ENCODE measurements at places on chromosomes 5 and 9.

DNA sequence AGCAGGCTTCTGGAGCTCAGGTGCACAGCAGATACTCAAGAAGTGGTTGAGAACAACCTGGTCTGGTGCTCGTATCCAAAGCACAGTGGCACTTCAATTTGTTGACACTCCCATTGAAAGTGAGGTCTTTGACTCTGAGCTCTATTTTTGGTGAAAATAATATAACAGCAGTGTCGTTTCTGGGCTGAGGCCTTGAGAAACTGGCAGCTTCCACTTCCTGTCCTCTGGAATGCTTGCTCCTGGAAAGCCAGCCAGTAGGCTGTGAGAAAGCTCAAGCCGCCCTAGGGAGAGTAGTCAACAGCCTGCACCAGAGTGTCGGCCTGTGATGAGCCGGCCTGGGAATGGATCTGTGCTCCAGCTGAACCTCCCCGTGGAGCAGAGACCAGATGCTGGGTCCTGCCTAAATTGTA lies 6.8 kb upstream of the SUSD3 start:
- no peak for DNase-seq

DNA sequence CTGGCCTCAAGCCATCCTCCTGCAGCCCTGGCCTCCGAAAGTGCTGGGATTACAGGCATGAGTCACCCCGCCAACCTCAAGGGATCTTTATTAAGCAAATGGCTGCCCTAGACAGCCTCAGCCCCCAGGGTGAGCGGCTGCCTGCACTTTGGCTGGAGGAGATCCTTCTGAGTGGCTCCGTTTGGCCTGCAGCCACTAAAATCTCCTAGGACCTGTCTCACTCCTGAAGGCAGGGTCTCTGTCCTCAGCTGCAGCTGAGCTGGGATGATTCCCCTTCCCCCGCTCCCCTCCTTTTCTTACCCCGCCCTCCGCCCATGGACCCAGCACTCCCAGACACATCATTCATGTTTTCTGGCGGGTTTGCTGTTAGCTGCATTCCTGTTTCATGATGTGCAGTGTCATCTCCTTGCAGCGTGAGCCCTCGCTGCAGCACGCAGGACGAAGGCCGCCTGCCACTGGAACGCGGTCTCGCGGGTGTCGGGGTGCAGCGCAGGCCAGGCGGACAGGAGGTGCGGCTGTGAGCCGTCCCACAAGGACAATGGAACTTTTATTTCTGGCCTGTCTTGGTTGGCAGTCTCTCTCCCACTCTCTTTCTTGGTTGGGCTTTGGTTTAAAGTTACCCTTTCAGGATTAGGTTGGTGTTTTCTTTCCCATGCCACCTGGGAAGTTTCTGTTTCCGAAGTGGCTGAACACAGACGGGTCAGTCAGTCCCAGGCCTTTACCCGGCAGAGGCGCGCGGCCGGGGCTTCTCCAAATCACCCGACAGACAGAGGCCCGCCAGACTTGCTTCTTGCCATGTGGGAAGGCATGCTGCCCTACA lies 137.1 kb downstream of the FOXD1 start:
- DNase-seq: no peak

DNA sequence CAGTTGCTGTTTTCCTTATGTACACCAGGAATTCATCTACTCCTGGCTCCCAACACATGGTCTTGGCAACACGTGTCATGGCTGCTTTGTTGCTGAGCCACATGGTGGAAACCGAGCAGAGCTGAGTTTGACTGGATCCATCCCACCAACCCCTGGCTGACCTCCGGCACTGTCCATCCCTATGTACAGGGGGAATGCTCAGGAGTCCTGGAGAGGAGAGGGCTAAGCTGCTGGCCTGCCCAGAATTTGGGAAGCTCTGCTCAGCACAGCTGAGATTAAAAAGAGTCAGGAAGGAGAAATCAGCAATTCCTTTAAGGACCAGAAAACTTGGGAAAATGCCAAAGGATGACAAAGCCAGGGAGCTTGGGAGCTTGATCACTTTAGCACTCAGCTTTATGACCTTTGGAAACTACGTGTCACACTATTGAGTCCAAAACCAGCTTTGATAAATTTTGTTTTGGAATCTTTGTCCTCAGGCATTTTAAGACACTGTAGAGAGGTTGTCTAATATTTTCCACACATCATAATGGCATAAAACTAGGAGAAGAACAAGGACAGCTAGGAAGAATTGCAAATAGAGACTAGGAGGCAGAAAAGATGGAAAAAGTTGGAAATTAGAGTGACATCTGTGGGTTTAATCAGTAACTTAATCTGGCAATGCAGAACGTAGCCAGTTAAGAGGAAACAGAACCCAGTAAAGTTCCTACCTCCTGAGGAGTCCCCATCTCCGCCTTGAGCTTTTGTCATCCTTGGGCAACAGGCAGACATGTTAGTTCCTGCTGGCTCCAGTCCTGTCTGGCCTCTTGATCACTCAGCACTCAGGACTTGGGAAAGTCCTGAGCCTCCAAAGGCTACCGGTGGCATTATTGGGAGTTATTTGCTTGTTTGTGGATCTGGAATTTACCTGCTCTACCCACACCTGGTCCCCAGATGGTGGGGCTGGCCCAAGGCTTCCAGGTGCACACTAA lies 62.5 kb upstream of the PLPP1 start:
- no peak for DNase-seq

- DNase-seq: no peak
These were observed 8.7 kb downstream of the NREP start for GRCh38 chr5:111748304-111748763.

DNA sequence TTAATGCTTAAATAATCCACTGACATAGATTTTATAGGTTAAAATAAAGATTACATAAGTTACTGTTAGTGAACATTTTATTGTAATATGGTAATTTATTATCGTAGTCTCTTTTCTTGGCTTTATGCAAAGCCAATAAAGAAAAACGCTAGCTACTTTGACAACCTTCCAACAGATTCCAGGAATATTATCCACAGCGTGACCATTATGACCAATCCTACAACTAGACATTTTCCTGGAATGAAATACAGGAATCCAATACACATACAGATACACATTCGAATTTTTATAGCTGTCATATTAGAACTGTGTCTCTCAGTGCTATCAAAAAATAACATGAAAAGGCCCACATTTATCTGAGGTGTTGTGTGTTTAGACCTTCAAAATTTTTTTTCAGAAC lies 13.1 kb downstream of the RPS23 start:
- DNase-seq: no peak

- DNase-seq: no peak
These were observed 18.1 kb downstream of the PTCH1 start for GRCh38 chr9:95498641-95499040.

GRCh38 chr5:94615862-94616261 lies 2.5 kb downstream of the KIAA0825 start:
- DNase-seq: no peak

DNA sequence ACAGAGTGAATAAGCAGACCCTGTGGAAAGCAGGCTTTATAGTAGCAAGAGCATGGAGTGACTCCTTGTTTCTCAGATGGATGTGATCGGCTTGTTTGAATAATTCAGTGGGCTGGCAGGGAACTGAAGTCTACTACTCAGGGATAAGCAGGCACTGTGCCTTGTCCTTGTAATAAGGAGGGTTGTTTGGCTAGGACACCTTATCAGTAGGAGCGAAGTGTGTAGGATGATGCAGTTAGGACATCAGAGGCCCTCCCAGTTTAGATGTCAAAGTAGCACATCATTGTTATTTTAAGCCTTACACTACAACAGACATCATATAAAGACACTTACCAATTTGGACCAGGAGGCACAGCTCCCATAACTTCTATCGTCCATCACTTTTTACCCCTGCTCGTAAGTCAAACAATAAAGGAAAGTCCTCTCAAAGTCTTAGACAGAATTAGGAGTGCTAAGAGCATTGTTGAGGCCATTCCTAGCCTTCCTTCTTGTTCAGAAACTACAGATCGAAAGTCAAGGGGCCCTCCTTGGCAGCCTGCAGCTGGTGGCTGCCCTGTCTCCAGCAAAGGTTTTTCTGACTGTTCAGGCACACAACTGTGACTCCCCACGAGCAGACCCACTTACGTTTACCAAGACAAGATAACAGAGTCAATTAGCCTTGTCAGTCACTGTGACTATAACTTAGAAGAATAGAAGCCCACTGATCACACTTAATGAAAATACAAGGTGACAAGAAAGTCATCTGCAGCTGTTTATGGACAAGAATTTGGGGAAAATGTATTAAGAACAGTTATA lies 218.6 kb downstream of the SNX18 start:
- no peak for DNase-seq

DNA sequence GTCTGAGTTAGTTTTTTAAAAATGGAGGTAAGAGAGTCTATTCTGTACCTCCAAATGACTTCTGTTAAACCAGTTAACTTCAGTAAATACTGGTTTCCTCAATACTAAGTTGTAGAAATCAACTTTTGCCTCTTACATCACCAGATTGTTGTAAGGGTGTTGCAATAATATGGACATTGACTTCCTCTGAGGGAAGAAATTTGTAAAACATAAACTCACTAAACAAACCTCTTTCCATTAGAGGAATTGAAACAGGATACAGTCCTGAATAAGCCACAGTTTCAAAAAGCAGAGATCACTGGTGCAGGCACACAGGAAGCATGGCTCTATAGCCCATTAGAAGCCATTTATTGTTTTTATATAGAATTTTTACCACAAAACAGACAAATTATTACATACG lies 32.7 kb upstream of the SLCO6A1 start:
- DNase-seq: no peak

GRCh38 chr5:170746961-170747340 lies 36.6 kb upstream of the GABRP start:
- no peak for DNase-seq

- no peak for DNase-seq
These were observed 488 bp downstream of the SKIC3 start for GRCh38 chr5:95554331-95554646.

DNA sequence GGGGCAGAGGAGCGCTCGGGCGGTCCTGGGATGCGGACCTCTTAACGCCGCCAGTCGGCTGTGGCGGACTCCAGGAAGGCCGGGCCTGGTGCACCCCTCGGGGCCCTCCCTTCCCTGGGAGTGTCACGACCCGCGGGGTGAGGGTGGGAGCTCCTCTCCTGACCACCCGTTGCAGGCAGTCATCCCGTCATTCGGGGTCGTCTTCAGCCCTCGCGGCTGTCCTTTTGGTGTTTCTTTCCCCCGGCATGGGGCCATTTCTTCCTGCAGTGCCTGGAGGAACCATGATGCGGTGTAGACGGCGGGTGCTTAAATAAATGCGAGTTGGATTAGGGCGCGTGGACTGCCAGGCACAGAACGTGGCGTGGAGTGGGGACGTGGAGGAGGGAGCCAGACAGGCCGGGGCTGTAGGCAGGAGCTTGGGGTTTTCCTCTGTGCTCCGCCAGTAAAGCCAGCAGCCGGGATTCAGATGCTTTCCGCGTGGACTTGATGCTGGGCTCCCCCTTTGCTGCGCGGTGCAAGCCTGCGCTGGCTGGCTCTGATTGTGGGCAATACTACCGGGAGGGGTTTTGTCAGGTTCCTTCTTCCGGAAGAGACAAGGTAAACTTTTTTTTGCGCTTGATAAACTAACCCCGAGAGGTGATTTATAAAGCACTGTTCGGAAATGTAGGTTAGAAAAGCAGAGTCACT lies 868 bp downstream of the KDM4C start:
- peak; percentile 76 for DNase-seq

GRCh38 chr9:135898634-135899407 lies 8.5 kb downstream of the CAMSAP1 start:
- no peak for DNase-seq

GRCh38 chr5:27532305-27532704 lies 493.9 kb upstream of the CDH9 start:
- no peak for DNase-seq

GRCh38 chr5:162911873-162912272 lies 525.5 kb upstream of the CCNG1 start:
- no peak for DNase-seq

DNA sequence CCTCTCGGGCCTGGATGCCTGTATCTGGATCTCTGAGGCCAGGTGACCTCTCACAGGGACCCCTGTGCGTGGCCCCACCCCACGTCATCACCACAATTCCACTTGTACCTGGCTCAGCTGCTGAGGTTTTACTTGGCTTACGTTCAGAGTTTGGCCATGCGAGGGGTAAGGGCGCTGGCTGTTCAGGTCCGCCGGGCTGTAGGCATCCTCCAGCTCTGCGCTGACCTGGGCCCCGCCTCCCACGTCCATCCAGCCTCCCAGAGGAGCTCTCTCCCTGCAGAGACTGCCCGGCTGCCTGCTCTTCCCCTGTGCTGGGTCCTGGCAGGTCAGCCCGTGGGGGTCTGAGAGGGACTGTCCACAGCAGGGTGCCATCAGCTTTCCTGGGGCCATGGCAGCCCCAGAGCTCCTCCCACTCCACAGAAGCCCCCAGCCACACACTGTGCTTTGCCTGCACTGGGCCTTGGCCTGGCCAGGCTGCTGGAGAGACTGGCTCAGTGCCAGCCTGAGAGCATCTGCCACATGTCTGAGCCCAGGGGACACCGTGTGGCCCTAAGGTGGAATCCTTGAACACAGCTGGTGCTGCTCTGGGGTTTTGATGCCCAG lies 43.6 kb downstream of the SLC6A3 start:
- no peak for DNase-seq

DNA sequence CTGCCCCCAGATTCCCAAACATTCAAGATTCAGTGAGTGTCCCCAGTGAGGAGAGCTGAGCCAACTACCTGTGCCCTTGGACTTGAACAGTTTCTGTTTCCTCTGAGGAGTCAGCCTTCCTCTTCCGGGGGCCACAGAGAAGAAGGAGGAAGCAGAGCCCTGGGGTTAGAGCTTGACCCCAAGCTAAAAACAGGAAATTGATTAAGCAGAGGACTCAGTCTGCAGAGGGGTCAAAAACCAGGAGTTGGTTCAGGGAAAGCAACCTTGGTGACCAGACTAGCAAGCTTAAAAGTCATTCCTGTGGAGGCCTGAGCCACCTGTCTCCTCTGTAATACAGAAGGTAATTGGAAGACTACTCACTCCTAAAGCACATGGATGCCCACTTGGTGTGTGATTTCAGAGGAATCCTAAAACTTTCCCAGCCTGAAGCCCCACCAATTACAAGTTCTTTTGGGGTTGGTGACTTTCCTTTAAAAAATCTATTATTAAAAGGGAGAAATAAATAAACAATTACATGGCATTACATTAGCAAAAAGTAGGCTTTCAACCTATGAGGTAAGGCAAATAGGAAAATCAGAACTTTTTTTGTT lies 64.2 kb upstream of the SELENOP start:
- no peak for DNase-seq

GRCh38 chr9:9783211-9783610 lies 829.6 kb downstream of the PTPRD start:
- DNase-seq: no peak

DNA sequence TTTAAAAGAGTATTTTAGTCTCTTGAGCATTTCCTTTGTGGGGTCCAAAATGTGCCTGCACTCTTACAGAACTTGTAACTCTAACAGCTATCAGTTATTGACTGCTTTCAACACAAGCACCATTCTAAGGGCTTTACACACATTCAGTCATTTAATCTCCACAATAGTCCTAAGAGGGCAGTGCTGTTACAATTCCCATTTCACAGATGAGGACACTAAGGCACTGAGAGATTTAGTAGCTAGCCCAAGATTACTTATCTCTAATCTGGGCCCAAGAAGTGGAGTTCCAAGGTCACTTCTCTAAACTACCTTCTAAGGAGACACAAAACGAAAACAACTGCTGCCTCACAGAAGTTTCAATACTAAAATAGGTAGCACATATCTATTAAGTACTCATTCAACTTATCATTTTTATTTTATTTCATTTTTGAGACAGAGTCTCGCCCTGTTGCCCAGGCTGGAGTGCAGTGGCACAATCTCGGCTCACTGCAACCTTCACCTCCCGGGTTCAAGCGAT lies 275.2 kb downstream of the CWC27 start:
- DNase-seq: no peak

All from activated CD8-positive, alpha-beta T cell treated with anti-CD3 and anti-CD28 coated beads for 36 hours (primary cell).